KG1 (cell line): ENCODE measurements at places on chromosomes 11 and 22.

- DNase-seq = no peak
Measured at GRCh38 chr22:23248583-23248982, 68.3 kb downstream of the BCR start.

DNA sequence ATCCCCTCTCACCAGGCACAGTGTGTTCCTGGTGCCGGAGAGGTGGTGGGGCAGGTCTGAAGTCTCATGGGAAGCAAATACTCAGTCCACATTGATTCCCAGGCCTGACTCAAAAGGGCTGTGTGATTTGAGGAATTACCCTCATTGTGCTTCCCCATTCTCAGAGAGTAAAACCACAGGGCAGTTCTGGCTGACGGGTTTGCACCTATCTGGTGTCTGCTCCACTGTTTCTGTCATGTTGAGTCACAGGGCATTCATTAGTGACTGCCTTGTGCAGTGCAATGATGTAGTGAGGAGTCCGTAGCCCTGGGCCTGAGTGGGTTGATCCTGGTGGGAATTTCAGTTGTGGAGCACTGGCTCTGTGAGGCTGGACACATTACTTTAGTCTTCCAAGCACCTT is 85.2 kb upstream of the ARHGAP20 start:
- DNase-seq = peak; percentile 23

- DNase-seq = no peak
Measured at GRCh38 chr11:118397448-118397847, 4.0 kb upstream of the ATP5MG start.

- no peak for DNase-seq
Measured at GRCh38 chr11:112983887-112984286, 22.7 kb downstream of the NCAM1 start.

DNA sequence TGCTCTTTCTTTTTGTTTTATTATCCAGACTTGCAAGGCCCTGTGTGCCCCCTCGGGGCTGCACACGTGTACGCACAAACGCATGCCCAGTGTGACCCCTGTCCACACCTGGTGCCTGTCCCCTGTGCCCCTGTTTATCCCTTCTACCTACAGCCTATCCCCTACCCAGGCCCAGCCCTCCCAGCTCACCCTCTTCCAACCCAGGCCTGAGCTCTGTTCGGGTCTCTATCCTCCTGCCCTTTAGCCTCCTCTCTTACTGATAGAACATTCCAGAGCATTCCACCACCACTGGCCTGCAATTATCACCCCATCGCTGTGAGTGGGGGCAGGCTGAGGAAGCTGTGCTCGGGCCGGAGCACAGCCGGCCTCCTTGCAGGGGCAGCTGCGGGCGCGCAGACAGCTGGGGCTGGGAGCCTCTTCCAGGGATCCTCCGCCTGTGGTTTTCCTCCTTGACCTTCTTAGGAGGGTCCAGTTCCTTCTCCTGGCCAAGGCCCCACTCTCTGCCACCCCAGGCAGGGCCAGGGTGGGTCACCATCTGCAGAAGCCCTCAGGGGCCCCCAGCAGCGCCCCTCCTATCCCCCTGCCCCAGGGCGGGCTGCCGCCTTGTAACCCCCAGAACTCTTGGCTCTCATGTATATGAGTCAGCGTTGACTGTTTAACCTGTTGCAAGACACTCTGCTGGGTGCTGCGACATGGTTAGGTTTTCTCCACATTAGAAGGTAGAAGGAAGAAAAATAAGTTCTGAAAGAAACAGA is 41.8 kb upstream of the KCNQ1OT1 start:
- DNase-seq = no peak

DNA sequence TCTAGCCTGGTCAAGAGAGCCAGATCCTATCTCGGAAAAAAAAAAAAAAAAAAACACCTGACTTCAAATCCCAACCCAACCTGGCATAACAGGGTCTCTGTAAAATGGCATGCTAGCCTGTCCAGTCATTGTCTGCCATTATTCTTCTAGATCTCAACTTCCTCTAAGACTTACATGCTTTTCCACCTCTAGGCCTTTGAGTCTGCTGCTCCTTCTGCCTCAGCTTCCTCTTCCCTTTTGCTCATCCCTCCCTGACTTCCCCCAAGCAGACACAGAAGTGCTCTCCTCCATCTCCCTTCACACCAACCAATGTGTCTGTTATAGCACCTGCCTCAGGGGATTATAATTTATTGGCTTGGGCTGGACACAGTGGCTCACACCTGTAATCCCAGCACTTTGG is 7.8 kb downstream of the STK33 start:
- DNase-seq = no peak

DNA sequence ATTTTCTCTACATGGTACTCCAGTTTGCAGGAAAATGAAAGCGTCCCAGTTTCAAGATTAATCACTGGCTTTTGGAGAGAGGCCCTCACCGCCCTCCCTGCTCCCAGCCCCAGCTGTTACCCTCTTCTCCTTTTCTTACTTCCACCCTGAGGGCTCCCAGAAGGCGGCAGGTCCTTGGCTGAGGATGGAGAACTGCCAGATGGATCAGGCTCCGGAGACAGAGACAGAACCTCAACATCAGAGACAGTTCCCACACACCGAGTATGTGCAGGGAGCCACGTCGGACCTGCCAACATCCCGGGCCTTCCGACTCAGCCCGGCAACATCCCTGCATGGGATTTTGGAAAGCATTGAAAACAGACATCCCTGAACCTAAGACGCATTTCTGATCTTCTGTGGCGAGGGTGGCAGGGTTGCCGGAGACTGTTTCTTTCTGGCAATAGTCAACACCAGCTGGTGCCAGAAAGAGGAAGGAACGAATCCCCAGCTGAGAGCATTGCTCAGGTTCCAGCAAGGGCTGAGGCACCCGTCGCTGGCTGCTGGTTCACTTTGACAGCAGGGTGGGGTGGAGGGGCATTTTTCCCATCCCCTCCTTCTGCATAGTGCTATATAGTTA is 467.1 kb downstream of the MIAT start:
- DNase-seq = no peak

GRCh38 chr11:48063424-48063978 is 83.1 kb downstream of the PTPRJ start:
- DNase-seq = no peak

- DNase-seq = no peak
Measured at GRCh38 chr11:47083913-47084312, 92.8 kb downstream of the ARFGAP2 start.

DNA sequence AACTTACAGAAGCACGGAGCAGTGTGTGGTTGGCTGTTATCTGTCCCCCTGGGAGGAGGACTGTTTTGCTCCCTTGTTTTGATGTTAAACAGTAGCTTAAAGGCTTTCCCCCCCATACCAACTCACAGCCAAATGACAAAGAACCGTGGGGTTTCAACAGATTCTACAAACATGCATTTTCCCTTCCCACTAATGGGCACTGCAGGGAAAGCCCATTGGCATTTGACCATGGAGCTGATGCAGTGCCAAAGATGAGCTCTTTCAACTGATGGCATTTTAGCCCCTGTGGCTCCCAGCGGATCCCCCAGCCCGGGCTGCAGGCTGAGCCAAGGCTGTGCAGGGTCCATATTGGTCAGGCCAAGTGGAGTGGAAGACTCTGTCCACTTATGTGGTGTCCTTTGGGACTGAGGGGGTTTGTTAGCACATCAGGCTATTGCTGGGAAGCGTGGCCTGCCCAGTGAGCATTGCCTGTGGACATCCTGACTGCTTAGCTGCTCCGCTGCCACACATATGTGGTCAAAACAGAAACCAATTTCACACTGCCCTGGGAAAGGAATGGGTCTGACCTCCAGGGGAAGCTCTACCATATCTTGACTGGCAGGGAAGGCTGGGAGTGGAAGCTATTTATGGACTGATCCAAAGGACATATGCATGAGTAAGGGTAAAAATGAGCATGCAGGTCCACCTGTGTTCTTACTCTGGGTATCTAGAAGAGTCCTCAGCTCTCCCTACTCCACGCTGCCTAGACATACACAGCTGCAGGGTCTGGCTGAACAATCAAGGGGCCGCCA is 116.4 kb upstream of the PARVA start:
- no peak for DNase-seq

- DNase-seq = no peak
Measured at GRCh38 chr22:33270596-33270995, 212.4 kb upstream of the SYN3 start.

GRCh38 chr11:111735262-111736116 is 30.7 kb downstream of the PPP2R1B start:
- DNase-seq = no peak

DNA sequence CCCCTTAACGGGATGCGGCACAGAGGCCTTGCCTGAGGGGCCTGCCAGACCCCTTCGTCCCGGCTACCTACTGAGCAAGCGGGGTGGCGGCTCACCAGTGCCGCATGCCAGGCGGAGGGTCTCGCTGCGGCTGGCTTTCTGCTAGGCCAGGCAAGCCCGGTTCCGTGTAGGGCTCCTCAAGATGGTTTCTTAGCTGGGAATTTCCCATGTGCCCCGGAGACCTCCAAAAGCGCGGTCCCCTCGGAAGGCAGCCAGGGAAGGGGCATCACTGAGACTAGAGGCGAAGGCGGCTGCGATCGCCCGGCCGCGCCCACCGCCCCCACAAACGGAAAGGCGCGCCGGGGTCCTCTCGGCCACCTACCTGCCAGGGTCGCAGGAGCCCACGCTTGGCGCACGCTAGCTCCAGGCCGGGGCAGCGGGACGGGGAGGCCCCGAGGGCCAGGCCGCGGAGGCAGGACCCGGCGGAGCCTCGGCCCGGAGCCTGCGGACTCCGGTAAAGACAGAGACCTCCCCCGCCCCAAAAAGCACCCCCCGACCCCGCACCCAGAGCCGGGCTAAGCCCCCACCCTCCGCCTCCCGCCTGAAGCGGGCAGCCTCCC is 23.8 kb downstream of the MICAL3 start:
- DNase-seq = no peak

GRCh38 chr22:37242395-37242918 is 1.6 kb downstream of the RAC2 start:
- peak; percentile 81 for DNase-seq

GRCh38 chr22:19178065-19178656 is 375 bp downstream of the SLC25A1 start:
- DNase-seq = no peak

- no peak for DNase-seq
Measured at GRCh38 chr22:39589875-39590274, 19.3 kb downstream of the CACNA1I start.

- no peak for DNase-seq
Measured at GRCh38 chr22:49086181-49086580, 741.5 kb downstream of the BRD1 start.

DNA sequence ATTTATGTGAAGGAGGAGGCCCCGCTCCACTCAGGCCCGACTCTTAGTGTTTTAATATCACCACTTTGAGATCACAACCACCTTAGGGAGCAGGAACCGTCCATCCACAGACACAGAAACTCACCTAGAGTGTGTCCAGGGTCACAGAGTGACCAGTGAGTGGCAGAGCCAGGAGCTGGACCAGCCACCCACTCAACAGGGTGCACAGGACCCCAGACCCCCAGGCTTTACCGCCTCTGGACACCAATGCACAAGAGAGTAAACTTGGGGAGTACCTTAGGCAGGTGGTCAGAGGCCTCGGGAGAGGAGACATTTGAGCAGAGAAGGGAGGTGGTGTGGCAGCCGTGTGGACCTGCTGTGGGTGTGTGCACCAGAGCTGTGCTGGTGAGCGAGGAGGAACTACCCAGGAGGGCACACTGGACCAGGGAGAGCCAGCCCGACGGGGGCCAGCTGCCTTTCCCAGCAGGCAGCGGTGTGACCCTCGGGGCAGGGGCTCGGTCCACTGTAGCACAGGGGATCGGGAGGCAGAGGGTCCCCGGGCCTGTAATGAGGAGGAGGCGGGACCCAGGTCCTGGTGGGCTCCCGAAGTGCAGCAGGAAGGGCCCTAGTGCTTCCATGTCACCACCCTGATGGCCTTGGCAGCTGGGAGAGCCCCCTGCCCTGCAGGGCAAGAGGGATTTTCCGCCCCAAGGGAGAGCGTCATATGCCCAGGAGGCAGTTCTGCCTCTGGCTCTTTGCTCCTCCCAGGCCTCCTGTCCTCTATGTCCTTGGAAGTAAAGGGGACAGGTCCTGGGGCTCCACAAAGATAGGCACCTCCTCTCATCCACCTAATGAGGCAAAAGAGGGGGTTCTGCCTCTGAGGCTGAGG is 7.5 kb upstream of the NLRP6 start:
- no peak for DNase-seq

DNA sequence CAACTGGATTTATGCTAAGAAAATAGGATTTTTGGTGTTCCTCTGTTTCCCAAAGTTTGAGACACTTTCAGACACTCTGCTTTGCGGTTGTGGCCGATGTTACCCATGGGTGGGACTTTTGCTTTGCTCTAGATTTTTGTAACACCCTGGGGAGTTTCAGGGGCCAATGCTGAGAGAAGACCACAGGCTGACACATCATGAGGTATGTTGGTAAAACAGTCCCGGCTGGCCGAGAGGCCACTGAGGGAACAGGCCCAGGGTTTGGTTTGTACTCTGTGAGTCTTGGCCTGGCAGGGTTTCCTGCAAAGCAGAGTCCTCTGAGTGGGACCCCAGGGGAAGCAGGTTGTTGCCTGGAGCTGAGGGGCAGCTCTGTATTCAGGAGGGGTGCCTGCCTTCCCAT is 78.5 kb upstream of the PITPNB start:
- DNase-seq = no peak

DNA sequence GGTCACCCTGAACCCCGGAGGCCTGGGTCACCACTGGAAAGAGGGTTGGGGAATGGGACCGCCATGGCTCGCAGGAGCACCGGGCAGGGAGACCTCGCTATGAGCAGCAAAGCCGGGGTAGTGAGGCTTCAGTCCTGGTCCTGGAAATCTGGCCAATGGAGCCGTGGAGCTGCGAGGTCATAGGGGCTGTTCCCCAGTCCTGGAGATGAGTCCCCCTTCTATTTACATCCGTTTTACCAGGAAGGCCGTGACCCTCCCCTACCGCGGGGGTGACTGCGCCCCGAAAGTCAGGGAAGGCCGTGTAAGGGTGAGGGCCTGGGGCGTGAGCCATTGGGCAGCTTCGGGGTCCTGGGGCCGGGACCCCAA is 449 bp downstream of the PIDD1 start:
- DNase-seq = no peak

DNA sequence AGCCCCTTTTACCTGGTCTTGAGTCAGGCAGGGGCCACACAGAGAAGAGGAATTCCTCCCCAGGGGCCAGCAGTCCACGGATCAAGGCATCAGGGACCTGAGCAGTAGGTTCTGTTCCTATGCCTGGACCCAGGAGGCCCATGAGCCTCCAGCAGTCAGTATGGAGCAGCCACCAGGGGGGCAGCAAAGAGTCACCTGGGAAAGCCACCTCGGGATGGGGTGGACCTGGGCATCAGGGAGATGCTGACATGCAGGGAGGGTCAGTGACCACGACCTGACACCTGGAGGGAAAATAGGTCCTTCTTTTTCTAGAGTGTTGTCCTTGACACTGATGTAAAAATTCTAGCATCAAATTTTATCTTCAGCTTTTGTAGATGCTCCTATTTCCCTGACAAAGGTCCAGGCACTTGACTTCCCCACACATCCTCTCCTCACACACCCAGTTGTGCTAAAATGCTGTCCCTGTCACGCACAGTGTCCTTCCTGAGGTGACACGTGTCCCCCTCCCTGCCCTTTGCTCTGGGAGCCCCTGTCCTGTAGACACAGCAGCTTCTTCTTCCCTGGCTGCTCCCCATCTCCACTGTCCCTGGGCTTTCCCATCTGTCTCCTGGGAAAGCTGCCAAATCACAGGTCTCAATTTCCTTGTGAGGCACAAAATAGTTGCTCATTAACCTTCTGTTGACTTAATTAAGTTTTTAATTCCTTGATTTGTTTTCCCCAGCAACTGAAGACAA is 70.0 kb upstream of the IGLL5 start:
- DNase-seq = no peak
